ENCODE measurements at places on chromosomes 16 and 17. TPM values are rescaled to one million over a fixed set of nuclear protein-coding genes. Genes with fewer than 3 reads are reported as not detected.

The TNFRSF13B gene
- total RNA-seq, result not detected

The MEIOC gene
- 0.66 TPM for total RNA-seq

The TP53TG3 gene
- total RNA-seq, result not detected

The ITGA3 gene
- 77.1 TPM for total RNA-seq

The SLC13A2 gene
- total RNA-seq, result not detected

The P2RX5 gene
- 4.1 TPM for total RNA-seq

The ZFPM1 gene
- total RNA-seq, result 1.7 TPM

The C17orf50 gene
- not detected for total RNA-seq

The SAMD14 gene
- total RNA-seq, result 2.2 TPM

The CCDC92B gene
- not detected for total RNA-seq

The MYOCD gene
- total RNA-seq, result not detected

The LGALS9 gene
- not detected for total RNA-seq

The STX1B gene
- 2.6 TPM for total RNA-seq

The UNC13D gene
- total RNA-seq, result 2.3 TPM

The ZP2 gene
- not detected for total RNA-seq

The COL1A1 gene
- 2,022 TPM for total RNA-seq

The SKAP1 gene
- not detected for total RNA-seq

The TPPP3 gene
- total RNA-seq, result 1.0 TPM

The MPP3 gene
- total RNA-seq, result 10.0 TPM

The SLFN14 gene
- total RNA-seq, result not detected

The HSPB9 gene
- not detected for total RNA-seq

The SENP3 gene
- 59.2 TPM for total RNA-seq

The CCDC57 gene
- 16.0 TPM for total RNA-seq

The TP53TG3F gene
- total RNA-seq, result not detected

The NPB gene
- 2.5 TPM for total RNA-seq

The PIPOX gene
- 3.0 TPM for total RNA-seq
